ENCODE measurements at places on chromosomes 12 and 14. TPM values are rescaled to one million over a fixed set of nuclear protein-coding genes. Genes with fewer than 3 reads are reported as not detected.

- DNase-seq, result no peak
Measured at GRCh38 chr12:52358575-52359350, 8.5 kb downstream of the KRT85 start.

DNA sequence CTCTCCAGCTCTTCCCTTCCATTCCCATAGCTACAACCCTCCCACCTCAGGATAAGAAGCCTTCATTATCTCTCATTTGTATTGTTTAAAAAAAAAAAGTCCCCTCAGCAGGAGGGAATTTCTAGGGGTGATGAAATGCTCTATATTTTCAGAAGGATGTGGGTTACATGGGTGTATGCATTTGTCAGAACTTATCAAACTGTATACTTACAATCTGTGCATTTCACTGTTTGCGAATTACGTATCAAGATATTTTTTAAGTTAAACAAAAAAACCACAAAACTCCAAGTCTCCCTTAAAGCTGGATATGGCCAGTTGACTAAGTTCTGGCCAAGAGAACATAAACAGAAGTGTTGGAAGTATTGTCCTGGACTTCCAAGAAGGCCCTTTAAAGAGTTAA lies 2.0 kb upstream of the FKBP11 start:
- DNase-seq, result no peak

DNA sequence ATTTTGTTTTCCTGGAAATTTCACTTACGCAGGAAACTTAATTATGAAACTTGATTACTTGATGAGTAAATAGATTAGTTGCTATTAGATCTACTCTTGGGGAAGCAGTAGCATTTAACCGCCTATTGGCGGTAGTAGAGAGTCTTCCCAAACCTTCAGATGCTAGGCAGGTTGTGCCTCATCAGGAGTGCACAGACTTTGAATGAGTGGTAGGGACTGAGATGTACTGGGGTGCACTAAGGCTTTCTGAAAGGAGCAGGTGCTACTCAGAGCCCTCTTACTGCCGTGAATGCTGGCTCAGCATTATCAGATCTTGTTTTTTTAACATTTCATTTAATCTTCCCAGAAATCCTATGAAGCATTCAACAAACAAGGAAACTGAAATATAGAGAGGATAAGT lies 7.7 kb downstream of the GATC start:
- no peak for DNase-seq

DNA sequence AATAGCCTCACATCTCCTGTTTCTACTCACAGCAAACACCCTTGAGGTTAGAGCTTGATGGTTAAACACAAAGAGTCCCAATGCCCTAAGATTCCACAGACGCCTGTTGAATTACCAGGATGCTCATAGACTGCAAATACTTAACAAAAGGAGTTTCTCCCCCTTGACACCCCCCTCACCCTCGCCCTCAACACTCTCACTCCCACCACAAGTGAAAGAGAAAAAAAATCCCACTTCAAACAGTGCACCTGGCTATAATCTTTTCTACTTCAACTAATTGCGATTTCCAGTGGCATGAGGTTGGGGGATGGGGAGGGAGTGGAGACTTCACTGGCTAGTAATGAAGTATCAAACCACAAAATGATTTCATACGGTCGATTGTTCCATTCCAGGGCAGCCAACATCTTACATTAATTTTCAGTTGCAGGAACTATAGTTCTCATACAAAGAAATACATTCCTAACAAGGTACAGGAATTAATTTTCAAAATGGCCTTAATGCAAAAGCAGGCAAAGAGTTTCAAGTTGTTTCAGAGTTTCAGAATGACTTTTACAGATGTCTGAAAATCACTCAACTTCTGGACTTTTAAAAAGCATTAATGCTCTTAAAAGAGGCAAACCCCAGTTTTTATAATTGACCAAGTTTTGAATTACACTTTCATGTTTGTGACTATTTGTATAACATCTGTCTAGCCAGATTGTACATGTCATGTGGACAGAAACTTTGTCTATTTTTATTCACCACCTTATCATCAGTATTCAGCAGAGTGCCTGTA lies 390.7 kb downstream of the C12orf75 start:
- no peak for DNase-seq

- DNase-seq, result no peak
Measured at GRCh38 chr14:30317729-30318128, 241.2 kb upstream of the G2E3 start.

The GLT1D1 gene
- 3.0 TPM for polyA plus RNA-seq

The MMP19 gene
- polyA plus RNA-seq, result 9.0 TPM

The CEP128 gene
- polyA plus RNA-seq, result 4.7 TPM

- no peak for DNase-seq
Measured at GRCh38 chr12:31006416-31007152, 67.1 kb upstream of the DDX11 start.

The IL31 gene
- polyA plus RNA-seq, result not detected

GRCh38 chr14:94227029-94227428 lies 52.9 kb downstream of the PPP4R4 start:
- DNase-seq, result no peak

GRCh38 chr12:30739020-30739419 lies 15.7 kb downstream of the CAPRIN2 start:
- DNase-seq, result no peak

The TMEM63C gene
- 1.3 TPM for polyA plus RNA-seq

The TIGAR gene
- 8.8 TPM for polyA plus RNA-seq

The AEBP2 gene
- 53.7 TPM for polyA plus RNA-seq

DNA sequence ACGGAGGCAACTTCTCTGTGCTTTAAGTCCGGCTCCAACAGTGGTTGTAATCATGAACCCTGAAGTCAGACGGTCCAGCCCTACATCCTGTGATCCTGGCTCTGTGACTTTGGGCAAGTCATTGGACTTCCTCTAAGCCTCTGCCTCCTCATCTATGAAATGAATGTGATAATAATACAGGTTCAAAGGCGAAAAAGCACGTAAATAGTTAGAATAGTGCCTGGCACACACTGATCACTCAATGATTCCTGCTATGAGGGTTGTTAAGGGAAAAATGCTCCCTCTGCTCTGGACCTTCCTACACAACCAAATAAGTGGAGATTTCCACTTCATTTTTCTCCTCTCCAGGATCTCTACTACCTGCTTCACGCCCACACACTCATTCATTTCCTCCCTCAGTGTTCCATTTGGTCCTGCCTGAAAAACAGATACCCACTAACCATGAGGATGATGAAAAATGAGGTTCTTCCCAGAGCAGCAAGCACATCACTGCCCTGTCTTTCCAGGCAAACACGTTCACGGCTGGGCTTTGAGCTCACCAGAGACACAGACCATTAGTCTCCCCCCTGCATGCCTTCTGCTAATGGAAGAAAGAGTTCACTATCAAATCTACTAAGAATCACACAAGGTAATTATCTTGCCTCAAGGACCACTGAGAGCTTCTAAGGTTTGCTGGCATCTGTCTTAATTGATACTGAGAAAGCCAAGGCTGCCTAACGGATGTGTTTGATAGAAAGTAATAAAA lies 13.2 kb downstream of the NUAK1 start:
- no peak for DNase-seq

DNA sequence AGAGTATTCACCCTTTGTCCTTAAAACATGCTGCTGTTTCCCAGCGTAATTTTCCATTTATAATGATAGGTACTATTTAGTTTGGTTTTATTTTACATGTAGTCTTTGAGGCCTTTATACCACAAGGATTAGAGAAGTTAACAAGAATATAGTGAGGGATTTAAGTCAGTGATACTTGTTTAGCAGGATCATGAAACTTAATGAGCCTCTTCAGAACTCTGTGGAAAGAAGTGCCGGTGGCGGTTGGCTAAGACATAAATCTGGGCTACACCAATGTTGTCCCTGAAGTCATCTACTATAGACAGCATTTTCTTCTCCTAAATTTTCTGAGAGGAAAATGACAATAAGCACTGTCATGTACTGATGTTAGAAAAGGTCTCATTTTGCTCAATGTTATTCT lies 1226.0 kb upstream of the SEL1L start:
- DNase-seq, result peak; percentile 24

DNA sequence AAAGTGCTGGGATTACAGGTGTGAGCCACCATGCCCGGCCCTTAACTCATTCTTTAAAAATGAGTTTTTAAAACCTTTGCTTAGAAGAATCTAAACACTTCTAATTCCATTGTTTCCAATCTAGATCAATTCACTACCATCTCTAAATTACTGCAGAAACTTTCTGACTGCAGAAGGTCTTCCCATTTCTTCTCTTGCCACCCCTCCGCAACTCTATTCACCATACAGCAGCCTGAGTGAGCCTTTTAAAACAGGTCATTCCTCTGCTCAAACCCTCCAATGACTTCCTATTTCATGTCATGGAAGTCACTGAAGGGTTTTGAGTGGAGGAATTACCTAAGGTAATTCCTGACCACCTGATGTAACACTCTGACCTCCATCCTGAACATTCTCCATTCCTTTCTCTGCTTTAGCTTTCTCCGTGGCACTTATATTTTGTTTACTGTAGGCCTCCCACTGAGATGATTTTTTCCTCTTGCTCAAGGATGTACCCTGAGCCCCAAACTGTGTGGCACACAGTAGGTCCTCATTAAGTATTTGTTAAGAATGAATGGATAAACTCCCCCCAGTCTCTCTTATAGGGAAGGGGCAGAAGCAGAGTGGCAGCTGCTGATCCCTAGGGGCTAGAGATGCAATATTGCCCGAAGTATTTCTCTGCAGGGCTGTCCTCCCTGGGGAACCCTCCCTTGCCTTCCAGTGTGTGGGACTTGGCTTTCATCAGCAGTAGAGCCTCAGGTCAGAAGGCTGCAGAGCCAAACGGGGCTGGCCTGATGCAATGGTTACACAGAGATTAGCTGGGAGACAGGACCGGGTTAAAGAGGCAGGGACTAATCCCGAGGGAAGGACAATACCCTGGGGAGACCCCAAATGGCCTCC lies 1.2 kb downstream of the DDIT3 start:
- no peak for DNase-seq

The AKAP3 gene
- 5.1 TPM for polyA plus RNA-seq

GRCh38 chr14:82419933-82420332 lies 886.3 kb upstream of the SEL1L start:
- no peak for DNase-seq

GRCh38 chr12:77625441-77625840 lies 205.3 kb upstream of the NAV3 start:
- DNase-seq, result no peak

The LMO3 gene
- polyA plus RNA-seq, result 3.3 TPM

The MAP1LC3B2 gene
- 9.9 TPM for polyA plus RNA-seq

DNA sequence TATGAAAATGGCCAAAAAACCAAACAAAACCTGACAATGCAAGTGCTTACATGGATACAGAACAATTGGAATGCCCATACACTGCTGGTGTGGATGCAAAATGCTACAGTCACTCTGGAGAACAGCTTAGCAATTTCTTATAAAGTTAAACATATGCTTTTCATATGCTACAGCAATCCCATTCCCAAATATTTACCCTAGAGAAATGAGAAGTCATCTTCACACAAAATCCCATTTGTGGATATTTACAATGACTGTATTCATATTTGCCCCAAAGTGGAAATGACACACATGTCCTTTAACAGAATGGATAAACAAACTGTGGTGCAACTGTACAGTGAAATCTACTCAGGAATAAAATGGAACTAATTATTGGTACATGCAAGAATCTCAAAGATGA lies 20.4 kb downstream of the SAV1 start:
- no peak for DNase-seq

The GLI1 gene
- polyA plus RNA-seq, result 22.9 TPM

DNA sequence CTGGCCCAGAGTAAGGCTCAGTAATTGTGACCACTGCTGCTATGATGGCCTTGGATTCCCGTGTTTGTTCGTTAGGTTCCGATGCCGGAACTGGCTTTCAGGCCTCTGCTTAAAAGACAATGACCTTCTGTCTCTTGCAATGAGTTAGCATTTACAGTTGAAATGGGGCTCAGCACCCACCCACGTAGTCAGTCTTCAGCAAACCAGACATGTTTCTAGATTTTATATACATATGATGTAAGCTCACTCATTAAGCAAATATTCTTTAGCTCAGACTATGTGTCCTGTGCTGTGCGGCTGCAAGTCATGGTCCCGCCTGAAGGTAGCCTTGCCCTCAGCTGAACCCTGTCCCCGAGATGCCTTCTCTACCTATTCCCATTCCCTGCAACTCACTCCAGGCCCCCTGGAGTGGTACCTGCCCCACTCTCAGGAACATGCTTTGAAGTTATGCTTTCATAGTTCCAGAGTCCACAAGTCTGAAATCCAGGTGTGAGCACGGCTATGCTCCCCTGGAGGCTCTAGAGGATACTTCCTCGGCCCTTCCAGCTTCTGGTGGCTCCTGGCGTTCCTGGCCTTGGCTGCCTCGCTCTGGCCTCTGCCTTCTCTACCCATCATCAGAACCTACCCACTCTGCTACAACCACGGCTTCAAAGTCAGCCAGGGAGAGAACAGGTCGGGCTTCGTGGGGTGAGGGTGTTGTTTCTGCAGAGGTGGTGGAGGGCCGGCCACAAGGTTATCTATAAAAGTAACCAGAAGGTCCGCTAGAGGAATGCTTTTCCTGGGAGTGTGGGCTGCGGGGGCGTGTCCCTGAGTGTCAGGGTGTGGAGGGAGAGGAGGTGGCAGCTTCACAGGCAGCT lies 157.8 kb downstream of the RBM19 start:
- DNase-seq, result no peak

- DNase-seq, result no peak
Measured at GRCh38 chr12:116700066-116700465, 37.8 kb downstream of the SPRING1 start.

DNA sequence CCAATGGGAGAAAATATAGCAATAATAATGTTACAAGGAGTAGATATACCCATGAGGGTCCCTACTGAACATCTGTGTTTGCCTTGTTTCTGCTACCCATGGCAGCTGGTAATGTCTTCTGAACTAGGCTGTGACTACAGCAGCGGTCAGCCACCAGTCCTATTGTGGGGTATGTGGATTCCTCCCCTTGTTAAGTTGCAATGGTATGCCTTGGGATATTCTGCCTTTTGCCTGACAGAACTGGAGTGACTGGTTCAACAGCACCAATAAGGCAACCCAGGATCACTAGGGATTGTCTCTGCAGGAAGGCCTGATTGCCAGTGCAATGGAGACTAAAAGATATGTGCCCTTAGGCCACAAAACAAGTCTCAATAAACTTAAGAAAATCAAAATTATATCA lies 9.7 kb upstream of the ATL1 start:
- no peak for DNase-seq

The PMEL gene
- polyA plus RNA-seq, result 3.1 TPM

GRCh38 chr14:51396222-51396815 lies 156.3 kb downstream of the TMX1 start:
- DNase-seq, result no peak

GRCh38 chr12:12008232-12008850 lies 62.4 kb upstream of the BCL2L14 start:
- DNase-seq, result no peak

GRCh38 chr12:5548152-5548943 lies 116.4 kb downstream of the NTF3 start:
- no peak for DNase-seq

DNA sequence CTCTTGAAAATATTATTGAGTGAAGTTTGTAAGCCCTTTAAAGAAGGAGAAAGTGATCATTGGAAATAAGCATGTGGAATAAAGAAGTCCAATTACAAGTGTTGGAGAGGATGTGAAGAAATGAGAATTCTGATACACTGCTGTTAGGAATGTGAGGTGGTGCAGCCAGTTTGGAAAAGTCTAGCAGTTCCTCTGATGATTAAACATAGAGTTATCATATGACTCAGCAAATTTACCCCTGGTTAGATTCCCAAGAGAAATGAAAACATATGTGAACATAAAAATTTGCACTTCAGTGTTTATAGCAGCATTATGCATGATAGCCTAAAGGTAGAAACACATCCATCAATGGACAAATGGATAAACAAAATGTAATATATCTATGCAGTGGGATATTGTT lies 319.9 kb downstream of the AEBP2 start:
- DNase-seq, result no peak

The TTC9 gene
- 3.2 TPM for polyA plus RNA-seq

The POTEG gene
- not detected for polyA plus RNA-seq
